ENCODE measurements at places on chromosomes 5 and 9. TPM values are rescaled to one million over a fixed set of nuclear protein-coding genes. Genes with fewer than 3 reads are reported as not detected.

ZFP2 gene
- 0.32 TPM for polyA plus RNA-seq

DNA sequence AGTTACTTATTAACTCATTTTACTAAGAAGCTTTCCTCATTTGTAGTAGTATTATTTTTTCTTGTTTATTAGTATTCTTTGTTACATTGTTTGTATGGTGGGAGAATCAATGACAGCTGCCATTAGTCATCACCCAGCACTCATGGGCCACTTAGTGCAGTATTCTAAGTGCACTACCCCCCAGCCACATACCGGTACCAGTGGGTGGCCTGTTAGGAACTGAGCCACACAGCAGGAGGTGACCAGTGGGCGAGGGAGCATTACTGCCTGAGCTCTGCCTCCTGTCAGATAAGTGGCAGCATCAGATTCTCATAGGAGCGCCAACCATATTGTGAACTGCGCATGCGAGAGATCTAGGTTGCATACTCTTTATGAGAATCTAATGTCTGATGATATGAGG, 24.2 kb upstream of the CAMLG start:
- no peak for DNase-seq

DNA sequence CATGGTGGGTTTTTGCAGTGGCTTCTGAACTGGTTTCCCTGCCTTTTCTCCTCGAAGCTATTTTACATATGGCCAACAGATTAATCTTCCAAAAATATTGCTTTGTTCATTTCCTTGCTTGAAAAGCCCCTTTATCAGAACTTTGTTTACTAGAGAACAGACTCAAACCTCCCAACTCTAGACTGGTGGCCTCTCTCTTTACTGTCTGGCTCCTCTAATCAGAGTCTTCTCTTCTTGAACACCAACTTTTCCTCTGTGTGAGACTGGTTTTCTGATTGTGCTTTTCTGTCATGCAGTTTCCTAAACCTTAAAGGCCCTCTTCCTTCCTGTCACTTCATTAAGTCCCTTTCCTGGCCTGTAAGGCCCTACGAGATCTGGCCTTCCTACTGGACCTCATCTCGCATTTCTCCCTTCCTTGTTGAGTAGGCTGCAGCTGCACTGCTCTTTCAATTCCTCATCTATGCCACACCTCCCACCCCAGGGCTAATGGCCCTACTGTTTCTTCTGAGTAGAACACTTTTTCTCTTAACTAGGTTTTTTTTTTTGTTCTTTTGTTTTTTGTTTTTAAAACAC, 5.7 kb downstream of the C9orf43 start:
- DNase-seq, result no peak

ASS1 gene
- polyA plus RNA-seq, result 165 TPM

- no peak for DNase-seq
These were observed 12.7 kb downstream of the NIPBL start for GRCh38 chr5:36889264-36889663.

All from keratinocyte (primary cell).